NCI-H460 (cell line): ENCODE measurements at places on chromosomes 5 and 9.
A peak's percentile ranks its signal among the peaks of the same experiment; 100 is the strongest.

DNA sequence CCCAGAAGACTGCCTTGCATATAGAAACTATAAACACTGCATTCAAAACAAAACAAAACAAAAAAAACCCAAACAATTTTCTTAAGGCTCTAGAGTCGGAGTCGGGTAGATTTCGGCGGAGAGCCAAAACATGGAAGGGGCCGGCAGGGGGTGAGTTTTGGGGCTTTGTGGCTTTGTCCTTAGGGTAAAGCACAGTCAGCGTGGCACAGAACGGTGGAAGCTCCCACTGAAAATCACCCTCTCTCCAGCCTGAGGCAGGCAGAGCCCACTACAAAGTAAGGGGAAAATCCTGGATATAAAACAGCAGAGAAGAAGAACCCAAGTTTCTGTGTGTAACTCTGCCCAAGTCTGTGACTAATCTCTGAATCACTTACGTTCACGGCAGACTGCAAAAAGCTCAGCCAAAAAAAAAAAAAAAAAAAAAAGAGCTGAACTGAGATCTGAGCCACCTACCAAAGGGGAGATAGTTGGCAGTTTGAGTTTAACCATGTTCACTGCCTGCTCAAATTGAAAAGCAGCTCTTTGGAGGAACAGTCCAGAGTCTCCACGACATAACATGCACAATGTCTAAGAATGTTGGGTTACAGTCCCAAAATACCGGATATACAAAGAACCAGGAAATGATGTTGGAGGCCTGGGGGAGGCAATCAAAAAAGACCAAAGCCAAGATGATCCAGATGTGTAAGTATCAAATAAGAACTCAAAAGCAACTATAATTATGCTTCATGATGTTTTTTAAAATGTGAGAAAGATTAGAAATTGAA is 26.6 kb upstream of the OR2K2 start:
- peak; percentile 65 for DNase-seq

GRCh38 chr9:97578846-97579245 is 54.3 kb downstream of the TSTD2 start:
- DNase-seq, result no peak

DNA sequence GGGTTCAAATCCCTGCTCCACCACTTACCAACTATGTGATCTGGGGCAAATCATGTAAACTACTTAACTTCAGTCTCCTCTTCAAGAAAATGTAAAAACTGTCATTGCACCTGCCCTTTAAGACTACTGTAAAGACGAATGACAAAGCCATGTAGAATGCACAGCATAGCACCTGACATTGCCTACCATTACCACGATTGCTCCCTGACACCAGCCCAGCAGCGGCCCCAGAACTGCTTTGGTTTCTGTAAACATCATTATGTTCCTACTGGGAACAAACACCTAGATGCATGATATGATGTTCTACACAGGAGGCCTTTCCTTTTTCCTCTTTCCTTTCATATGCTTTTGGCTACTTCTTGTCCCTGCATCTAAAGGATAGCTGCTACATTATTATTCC is 23.1 kb upstream of the PLPP6 start:
- no peak for DNase-seq

DNA sequence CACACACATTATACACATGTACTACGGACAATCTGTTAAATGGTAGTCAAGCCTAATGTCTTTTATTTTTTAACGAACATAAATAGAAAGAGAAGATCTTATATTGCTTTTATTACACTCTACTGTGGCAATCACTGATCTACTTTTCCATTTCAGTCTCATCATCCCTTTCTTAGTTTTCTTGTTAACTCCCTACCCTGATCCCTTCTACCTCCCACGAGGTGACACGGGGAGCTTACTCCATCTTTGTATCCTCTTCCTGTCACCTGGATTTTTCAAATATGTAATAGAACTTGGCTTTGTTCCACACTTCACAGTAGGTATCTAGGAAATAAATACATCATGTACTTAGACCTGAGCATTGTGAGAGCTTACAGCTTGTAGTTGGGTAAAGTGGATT is 211.0 kb downstream of the PIK3R1 start:
- DNase-seq, result no peak

- DNase-seq, result no peak
Observed at GRCh38 chr5:41629897-41630296, 119.5 kb upstream of the PLCXD3 start.

DNA sequence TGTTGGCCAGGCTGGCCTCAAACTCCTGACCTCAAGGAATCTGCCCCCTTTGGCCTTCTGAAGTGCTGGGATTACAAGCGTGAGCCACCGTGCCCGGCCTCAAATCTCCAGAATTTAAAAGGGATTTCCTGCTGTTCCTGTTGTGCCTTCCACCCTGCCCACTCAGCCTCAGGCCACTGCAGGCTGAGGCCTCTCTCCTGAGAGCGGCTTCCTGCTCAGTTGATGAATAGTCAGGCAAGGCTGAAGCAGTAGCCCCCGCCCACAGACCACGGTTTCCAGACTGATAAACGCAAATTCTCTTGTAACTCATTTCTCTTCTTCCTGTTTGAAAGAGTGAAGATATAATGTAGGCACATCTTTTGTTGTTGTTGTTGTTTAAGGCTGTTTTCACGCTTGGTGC is 127.0 kb upstream of the PLCXD3 start:
- no peak for DNase-seq

- DNase-seq, result no peak
Observed at GRCh38 chr5:14406554-14406849, 175.1 kb upstream of the OTULINL start.

GRCh38 chr9:136597141-136597885 is 51.5 kb upstream of the NOTCH1 start:
- no peak for DNase-seq

- no peak for DNase-seq
Observed at GRCh38 chr5:148976569-148977381, 86.1 kb downstream of the SH3TC2 start.

- no peak for DNase-seq
Observed at GRCh38 chr5:33270671-33271070, 170.1 kb upstream of the TARS1 start.

DNA sequence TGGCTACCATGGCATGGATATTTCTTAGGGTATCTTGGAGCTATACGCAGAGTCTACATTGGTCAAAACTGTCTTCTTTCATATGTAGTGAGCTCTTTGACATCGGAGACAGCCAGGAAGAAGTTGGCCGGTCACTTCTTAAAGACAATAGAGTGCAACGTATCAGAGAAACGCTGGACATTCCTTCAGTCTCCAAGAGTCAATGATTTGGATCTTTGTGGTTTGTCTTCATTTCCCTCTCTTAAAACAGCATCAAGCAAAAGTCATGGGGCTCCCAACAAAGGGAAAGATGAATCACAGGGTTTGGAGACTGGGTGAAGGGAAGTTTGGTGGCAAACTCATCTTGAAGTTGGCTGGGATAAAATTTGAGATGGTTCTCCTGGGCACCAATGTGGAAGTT is 320.1 kb downstream of the AGTPBP1 start:
- DNase-seq, result no peak

DNA sequence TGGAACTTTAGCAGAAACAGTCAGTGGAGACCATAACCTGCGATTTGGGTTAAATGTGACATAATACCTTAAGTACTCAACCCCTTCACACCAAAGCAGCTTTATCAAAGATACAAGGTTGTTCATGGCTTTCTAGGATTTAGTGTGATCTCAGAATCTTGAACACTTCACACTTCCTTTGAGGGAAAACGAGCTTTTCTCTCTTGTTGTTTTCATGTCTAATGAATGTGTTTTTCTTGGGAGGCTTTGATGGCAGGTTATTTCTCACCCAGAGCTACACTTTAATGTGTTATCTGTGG is 437.0 kb downstream of the TMEM232 start:
- DNase-seq, result no peak

GRCh38 chr9:82132024-82132423 is 143.5 kb downstream of the SPATA31D1 start:
- no peak for DNase-seq

GRCh38 chr9:95644377-95644776 is 127.6 kb upstream of the PTCH1 start:
- DNase-seq, result no peak

DNA sequence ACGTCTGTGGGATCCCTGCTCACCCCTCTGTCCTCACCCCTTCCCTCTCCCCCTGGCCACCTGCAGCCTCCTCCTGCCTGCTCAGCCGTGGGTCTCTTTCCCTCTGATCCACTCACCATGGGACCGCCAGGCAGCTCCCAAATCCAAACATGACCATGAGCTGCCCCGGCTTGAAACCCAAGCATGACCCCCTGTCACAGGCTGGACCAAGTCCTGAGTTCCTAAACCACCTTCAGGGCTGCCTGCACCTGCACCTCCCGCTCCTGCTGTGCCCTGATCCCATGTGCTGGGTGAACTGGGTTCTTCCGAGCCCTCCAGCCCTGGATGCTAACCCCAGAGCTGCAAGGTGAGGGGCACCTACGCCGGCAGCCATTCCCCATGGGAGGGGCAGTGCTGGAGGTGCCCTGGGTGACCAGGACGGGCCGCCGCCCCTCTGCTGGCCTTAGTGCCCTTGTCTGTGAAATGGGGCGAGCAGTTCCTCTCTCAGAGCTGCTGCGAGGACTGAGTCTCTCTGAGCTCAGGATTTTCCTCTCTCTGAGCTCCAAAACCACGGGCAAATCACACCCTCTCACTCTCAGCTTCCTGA is 149.6 kb downstream of the GAPVD1 start:
- DNase-seq, result no peak

GRCh38 chr5:41527201-41527779 is 16.9 kb upstream of the PLCXD3 start:
- DNase-seq, result no peak

GRCh38 chr5:139696167-139696893 is 48.2 kb downstream of the CXXC5 start:
- DNase-seq, result no peak

DNA sequence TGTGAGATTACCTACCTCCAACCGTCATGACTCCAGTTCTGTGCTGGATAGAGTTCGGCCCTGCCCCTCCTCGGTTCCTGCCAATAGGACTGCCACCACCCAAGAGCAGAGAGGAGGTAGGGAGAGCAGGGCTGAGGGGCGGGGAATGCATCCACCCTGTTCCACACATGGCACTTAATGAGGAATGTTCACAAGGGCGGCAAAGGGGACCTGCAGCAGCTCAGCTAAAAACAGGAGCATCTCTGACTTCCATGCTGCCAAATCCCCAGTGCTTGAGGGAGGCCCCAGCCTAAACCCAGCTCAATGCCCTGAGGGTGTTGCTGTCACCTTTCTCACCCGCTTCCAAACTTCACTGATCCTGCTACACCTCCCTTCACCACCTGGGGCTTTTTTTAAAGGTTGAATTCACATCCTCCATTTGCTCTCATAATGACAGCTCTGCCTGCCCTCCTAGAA is 7.8 kb upstream of the DELE1 start:
- no peak for DNase-seq

DNA sequence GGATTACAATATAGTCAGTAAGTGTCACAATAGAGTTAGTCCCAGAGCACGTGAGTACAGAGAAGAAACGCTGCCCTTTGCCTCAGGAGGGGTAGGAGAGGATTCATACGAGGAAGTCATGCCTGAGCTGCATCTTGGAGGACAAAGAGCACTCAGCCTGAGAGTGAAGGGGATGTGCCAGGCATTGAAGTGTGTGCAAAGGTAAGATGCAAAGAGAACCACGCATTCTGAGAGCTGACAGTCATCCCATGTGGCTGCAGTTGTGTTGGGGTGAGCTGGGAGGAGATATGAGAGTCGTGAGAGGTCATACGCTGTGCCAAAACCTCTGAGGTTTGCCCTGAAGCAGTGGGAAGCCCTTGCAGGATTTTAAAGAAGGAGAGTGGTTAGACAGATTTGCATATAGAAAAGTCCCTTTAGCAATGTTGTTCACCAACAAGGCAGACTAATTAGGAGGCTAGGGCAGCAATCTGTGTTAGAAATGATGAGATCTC is 97.5 kb downstream of the PIP5K1B start:
- no peak for DNase-seq

GRCh38 chr5:123809594-123810221 is 297.7 kb downstream of the CSNK1G3 start:
- no peak for DNase-seq

DNA sequence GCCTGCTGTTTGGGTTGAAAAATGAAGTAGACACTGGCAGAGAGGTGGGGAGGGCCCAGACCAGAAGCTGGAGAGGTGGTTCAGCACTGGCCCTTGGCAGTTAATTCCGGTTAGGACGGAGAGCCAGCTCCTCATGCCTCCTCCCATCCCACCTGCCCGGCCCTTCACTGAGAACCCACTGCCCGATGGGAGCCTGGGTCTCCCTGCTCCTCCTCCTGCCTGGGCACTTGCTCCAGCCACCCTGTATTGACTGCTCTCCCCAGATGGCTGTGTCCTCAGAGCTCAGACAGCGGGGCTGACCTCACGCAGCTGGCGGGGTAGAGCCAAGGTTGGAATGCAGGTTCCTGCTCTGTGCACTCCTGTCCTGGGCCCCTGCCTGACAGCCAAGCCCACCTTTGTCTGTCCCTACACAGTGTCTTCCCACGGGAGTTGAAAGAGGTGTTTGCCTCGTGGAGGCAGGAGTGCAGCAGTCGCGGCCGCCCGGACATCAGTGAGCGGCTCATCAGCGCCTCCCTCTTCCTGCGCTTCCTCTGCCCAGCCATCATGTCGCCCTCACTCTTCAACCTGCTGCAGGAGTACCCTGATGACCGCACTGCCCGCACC is 114.7 kb downstream of the DAB2IP start:
- no peak for DNase-seq

DNA sequence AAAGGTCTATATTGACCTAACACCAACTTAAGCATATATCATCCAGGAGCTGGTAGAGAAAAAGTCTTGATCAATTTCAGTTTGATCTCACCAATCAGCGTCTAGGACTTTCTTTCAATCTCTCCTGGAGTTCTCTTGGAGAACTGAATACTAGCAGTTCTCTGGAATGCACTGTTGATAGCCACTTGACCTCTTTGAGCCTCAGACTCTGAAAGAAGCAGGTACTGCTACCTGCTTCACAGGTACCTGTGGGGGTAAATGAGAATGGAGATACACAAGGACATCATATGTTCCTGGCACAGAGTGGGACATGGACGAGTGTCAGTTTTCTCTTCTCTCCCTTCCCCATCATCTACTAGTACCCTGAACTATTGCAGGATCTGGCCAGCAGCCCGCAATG is 16.0 kb downstream of the CMYA5 start:
- DNase-seq, result no peak

DNA sequence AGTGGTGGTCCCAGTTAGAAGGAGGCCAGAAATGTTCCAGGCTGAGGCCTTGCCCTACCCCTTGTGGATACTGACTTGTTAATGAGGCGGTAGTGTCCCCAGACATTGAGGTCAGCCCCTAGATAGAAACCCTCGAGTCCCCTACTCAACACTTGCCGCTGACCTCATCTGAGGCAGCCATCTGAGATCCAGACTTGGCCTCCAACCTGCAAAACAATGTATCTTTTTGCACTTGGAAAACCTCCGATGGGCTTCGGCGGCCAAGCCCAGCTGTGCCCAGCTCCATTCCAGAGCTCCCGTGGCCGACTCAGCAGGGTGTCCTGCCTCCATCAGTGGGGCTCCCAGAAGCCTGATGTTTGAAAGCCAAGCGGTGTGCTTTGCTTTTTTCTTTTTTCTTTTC is 122.1 kb downstream of the WNK2 start:
- DNase-seq, result no peak
